ENCODE measurements at places on chromosomes 11 and 22.

GRCh38 chr11:1918436-1919315 lies 827 bp upstream of the TNNT3 start:
- DNase-seq = no peak

DNA sequence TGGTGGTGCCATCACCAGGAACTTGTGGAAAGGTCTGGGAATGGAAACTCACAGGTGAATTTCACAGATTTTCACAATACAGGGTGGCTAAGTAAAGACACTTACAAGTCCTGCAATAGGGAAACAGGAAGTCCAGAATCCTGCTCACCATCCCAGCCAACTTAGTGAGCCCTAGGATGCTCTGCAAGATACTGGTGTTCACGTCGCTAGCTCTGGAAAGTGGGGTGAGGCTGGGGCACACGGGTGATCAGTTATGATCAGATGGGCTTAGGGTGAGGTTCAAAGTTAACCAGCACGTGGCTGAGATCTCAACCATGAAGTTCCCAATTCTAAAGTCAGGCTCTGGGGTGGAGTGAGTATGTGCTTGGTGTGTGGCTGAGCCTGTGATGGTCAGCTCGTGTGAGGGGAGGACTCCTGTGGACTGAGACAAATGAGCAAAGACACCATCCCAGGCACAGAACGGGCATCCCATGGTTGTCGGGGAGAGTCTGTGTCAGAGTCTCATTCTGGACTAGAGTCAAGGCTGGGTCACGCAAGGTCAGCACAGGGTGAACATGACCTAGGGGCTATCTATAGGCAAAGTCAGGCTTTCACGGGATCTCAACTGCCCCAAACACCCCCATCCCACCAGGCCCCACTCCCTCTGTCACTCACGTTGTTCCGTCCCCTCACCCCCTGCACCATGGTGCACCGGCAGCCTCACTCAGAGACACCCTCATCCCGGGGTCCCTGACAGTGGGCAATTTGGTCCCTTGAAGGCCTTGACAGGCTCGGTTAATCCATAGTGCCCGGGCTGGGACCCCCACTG lies 23.9 kb downstream of the IGLL5 start:
- DNase-seq = no peak

GRCh38 chr22:42984814-42985530 lies 30.0 kb downstream of the PACSIN2 start:
- DNase-seq = no peak

DNA sequence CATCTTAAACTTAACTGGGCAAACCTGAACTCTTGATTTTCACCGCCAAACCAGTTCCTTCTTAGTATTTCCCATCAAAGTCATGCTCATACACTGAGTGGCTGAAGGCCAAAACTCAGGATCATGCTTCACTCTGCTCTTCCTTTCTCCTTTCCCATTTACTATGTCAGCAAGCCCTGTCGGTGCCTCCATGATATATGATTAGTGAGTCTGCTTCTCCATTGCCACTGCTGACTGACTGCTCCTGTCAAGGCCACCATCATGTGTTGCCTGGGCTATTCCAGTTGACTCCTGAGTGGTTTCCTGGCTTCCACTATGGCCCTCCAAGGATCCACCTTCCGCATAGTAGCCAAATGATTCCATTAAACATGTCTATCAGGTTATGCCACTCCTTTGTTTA lies 42.8 kb upstream of the AMPD3 start:
- DNase-seq = no peak

DNA sequence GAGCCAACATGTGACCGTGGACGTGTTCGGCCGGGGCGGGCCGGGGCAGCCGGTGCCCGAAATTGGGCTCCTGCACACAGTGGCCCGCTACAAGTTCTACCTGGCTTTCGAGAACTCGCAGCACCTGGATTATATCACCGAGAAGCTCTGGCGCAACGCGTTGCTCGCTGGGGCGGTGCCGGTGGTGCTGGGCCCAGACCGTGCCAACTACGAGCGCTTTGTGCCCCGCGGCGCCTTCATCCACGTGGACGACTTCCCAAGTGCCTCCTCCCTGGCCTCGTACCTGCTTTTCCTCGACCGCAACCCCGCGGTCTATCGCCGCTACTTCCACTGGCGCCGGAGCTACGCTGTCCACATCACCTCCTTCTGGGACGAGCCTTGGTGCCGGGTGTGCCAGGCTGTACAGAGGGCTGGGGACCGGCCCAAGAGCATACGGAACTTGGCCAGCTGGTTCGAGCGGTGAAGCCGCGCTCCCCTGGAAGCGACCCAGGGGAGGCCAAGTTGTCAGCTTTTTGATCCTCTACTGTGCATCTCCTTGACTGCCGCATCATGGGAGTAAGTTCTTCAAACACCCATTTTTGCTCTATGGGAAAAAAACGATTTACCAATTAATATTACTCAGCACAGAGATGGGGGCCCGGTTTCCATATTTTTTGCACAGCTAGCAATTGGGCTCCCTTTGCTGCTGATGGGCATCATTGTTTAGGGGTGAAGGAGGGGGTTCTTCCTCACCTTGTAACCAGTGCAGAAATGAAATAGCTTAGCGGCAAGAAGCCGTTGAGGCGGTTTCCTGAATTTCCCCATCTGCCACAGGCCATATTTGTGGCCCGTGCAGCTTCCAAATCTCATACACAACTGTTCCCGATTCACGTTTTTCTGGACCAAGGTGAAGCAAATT lies 1.8 kb downstream of the FUT4 start:
- DNase-seq = no peak

- no peak for DNase-seq
Measured at GRCh38 chr11:75594211-75594610, 32.2 kb downstream of the SERPINH1 start.

DNA sequence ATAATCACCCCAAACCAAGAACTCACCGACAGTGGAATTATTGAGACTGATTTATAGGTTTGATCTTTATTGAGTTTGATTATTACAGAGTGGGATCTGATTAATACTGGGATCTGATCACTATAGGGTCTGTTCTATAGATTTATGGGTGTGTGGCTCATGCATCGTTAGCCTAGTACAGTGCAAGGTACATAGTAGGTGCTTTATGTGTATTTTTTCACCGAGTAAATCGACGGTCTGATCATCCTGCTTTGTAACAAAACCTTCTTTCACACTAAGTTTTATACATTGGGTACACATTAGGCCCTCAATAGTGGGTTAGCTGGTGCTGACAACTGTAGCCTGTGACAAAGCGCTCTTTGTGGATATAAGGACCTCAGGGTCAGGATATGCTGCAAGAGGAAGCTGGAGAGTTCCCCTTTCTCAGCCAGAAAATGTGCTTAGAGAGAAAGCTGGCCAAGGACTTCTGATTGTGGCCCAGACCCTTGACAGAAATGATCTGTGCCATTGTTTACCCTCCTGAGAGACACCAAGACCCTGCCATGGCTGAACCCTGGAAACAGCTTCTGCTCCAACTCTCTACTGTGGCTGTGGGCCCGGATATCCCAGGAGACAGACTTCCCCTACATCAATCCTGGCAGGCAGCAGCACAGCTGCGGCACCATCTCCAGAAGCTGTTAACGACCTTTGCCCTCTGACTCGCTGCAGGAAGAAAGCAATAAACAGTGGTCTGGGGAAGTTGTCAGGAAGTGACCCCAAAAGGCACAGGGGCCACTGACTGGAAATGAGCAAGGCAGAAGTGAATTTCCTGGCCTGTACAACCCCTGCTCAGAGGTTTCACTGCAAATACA lies 16.1 kb upstream of the TPP1 start:
- peak; percentile 52 for DNase-seq

- no peak for DNase-seq
Measured at GRCh38 chr11:134634897-134635831, 223.1 kb upstream of the B3GAT1 start.

DNA sequence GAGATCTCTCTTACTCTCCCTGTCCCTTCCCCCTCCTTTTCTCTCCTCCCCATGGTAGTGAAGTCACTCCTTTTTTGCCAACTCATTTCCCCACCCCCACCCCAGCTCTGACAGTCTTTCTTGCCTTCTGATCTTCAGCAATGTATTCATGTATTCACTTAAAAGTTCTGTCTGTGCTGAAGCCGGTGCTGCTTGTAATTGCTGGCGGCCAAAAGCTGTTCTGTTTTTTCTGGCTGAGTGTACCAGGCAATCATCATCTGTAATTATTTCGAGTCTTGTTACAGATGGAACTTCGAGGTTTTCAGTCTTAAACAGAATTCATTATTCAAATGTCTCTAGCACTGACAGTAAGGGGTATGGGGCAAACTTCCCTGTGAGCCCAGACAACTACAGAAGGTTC lies 99.5 kb downstream of the SPATA19 start:
- no peak for DNase-seq

DNA sequence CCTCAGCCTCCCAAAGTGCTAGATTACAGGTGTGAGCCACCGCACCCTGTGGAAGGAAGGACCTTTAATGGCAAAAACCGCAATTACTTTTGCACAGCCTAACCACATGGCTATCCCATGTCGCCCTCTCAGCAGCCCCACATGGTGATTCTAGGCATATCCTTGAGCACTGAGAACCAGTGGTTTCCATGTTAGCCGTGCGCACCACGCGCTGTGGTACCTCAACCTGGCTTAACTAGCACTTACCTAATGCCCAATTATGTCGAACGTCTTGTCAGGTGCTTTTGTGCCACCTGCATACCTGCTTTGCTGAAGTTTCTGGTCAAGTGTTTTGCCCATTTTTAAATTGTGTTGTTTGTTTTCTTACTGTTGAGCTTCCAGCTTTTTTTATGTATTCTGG lies 697.9 kb downstream of the BRD1 start:
- DNase-seq = no peak

DNA sequence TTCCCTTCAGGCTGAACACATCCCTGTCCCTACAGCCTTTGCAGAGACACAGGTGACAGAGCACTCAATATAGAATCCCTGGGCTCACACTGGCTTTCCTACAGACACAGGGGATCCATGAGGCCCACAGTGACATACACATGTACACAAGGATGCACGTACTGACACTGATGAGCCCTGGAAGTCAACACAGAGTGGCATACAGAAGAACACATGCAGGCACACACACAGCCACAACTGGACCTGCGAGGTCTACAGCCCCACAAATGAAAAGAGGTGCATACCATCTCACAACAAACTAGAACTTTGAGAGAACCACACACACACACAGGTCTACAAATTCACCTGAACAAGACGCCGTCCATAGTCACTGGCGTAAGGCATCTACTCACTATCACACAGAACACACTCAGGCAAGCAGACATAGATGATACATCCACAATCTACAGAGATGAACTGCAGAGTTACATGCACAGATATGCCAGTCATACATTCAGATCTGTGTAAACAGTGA lies 3.5 kb upstream of the ZNF74 start:
- no peak for DNase-seq

DNA sequence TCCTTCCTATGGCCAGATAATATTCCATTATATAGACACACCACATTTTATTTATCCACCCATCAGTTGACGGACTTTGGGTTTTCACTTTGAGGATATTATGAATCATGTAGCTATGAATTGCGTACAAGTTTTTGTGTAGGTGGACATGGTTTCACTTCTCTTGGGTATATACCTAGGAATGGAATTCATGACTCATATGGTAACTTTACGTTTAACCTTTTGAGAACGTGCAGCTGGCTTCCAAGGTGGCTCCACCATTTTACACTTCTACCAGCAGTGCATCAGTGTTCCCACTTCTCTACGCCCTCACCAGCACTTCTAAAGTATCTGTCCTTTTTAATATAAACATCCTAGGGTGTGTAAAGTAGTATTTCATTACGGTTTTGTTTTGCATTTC lies 112.0 kb downstream of the PLEKHA7 start:
- no peak for DNase-seq

- no peak for DNase-seq
Measured at GRCh38 chr11:119764108-119764868, 35.3 kb upstream of the NECTIN1 start.

DNA sequence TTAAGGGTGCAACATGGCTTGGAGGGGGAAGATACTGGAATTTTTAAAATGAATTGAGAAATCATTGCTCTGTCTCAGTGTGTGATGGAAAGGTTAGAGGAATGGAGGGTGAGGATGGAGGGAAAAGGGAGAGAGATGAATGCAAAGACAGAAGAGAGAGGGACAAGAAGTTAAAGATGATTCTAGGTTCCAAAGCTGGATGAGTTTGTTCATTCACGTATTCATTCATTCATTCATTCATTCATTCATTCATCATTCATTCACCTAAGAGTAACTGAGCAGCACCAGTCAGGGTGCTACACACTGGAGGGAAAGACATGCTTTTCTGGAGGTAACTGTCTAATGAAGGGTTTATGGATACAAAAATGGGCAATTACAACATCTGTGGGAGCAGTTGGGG lies 209.2 kb downstream of the GRIK4 start:
- DNase-seq = no peak

DNA sequence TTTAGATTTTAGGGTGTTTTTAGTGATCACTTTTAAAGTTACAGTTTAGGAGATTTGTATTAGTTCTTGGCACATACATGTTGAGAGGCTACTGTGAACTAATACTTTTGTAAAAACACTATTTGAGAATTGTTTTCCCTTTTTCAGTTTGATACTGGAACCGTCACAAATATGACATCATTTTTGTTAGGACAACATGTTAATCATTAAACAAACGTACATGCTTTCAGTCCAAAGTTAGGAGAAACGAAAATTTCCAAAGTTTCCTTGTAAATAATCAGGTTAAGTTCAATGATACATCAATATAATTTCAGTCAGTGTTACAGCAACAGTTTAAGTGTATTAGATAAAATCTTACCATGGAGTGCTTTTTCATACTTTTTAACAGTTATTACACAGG lies 53.1 kb downstream of the SPECC1L start:
- DNase-seq = no peak

GRCh38 chr11:43697679-43698078 lies 17.1 kb downstream of the HSD17B12 start:
- DNase-seq = no peak

DNA sequence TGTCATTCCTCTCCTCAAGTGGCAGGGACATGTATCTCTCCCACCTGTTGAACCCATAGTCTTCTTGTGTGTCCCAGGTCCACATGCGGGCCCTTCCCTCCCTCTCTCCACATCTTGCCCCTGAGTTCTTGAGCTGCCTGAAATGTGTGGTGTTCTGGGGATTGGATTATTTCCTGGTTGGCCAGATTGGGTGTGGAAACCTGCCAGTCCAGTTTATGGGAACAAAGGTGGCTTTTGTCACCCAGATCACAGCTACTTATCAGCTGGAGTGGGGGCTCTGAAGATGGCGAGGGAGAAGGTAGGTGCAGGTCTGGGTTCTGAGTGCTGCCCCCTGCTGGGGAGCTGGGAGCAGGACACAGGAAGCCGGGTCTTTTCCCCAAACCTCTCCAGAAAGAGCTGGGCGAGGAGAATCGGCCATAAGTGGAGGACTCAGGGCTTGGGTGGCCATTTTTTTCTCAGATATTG lies 14.2 kb downstream of the DTX4 start:
- no peak for DNase-seq

DNA sequence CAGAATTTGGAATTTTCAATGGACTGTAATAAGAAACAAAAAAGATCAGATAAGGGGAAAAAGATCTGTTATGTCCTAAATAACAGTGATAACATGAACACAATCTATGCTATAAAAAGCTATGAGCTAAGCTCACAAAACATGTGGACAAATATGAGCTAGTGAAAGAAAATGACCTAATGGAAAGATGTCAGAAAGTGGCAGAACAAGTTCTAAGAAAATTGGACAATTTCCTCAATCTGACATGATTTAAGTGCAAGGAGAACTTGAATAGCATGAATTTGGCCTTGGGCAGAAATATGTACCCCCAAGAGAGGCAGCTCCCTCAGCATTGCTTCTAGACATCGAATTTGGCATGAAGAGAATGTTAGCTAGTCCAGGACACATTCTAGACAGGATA lies 212.0 kb upstream of the PGR start:
- DNase-seq = no peak

Data from bone marrow (tissue), 2 donors.